ENCODE measurements at places on chromosomes 11 and 22.

DNA sequence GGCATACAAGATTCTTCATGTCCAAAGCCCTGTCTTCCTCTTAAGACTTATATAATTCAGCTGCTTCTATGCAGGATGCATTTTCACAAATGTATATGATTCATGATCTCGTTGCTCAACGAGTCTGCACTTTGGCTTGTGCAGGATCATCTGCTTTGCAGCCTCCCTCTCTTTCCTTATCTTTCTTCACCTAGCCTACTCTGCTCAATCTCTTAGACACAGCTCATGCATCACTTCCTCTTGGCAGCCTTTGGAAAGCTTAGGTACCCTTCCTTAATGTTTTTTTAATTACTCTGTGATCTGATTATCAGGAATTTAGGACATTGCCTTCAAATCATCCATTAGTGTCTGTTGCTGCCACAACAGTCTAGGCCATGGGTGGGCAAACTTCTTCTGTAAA, 673.8 kb downstream of the NELL1 start:
- DNase-seq = no peak

- no peak for DNase-seq
These were observed 16.1 kb downstream of the LRP5 start for GRCh38 chr11:68328374-68329091.

DNA sequence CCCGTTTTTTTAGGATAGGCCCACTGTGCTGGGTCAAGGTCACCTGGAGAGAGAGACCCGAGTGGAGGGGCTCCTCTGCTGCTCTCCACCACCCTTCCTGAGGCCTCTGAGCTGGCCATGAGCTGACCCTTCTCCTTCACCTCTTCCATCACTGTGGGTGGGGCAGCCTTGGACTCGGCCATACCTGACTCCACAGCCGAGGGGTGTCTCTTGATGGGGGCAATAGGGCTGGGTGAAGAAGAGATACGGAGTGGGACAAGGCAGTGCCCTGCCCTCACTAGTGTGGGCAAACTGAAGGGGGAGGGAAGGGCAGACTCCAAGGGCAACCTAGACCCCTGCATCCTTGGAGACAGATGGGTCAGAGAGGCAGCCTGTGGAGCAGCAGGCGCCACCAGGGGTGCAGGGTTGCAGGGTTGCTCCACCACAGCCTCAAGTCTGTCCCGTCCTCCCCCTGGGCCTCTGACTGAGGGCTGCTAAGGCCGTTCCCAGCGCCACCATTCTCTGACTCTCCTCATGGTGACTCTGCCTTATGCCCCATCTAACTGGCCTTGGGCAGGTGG, 20.1 kb upstream of the NECTIN1 start:
- no peak for DNase-seq

GRCh38 chr11:67632175-67632981, 2.6 kb upstream of the NUDT8 start:
- no peak for DNase-seq

DNA sequence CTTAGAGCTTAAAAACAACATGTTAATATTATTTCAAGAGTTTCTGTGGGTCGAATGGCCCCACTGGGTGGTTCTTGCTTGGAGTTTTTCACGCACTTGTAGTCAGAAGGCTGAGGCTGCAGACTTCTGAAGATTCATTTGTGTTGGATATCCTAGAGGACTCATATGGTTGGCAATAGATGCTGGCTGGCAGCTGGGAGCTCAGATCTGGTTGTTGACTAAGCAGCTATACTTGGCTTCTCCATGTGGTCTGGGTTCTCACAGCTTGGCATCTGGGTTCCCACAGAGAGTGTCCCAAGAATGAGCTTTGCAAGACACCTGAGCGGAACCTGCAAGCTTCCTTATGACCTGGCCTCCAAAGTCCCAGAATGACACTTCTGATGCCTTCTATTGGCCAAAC, 163.9 kb upstream of the ZC3H12C start:
- no peak for DNase-seq

GRCh38 chr22:48351376-48352085, 1476.1 kb downstream of the BRD1 start:
- DNase-seq = no peak

GRCh38 chr11:57466680-57467079, 6.4 kb downstream of the RTN4RL2 start:
- DNase-seq = no peak

- DNase-seq = no peak
These were observed 4.3 kb downstream of the RGL4 start for GRCh38 chr22:23695141-23695540.

- no peak for DNase-seq
These were observed 17.1 kb downstream of the CXCR5 start for GRCh38 chr11:118900535-118901384.

GRCh38 chr11:76408171-76408965, 27.2 kb downstream of the GVQW3 start:
- DNase-seq = no peak

- DNase-seq = no peak
These were observed 49.7 kb downstream of the RPL27A start for GRCh38 chr11:8732324-8732670.

- no peak for DNase-seq
These were observed 6.3 kb downstream of the NXPE2 start for GRCh38 chr11:114684636-114685035.

DNA sequence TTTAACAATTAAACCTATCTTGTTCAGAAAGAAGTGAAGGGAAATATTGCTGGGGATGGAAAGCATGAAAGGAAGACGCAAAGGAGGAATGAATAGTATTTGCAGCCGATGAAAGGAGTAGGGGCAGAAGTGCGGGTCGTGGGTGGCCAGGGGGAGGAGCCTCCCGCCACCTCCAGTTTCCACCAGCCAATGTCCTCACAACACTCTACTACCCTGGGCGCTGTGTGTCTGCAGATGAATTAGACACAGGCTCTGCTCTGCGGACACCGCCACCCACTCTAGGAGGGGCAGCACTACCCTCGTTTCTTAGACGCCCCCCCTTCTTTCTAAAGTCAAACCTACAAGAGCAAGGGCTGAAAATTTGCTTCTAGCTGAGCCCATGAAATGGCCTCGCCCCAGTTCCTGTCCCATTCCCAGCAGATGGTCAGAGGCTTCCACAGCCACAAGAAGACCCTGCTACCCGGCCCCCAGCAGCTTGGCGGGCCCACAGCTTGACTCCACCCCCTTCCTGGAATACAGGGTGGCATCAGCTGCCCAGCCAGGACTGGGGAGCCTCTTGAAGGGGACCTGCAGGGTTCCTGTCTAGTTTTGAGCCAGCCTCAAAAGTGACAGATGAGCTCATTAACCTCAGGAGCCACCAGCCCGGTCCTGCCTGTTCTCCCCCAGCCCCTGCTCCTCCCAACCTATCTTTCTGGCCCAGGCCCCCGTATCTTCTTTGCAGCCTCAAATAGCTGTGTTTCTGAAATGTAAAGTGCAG, 268.1 kb downstream of the BUD13 start:
- DNase-seq = no peak

GRCh38 chr11:71383461-71383860, 64.7 kb downstream of the DHCR7 start:
- DNase-seq = no peak

GRCh38 chr11:6654281-6655019, 1.2 kb downstream of the DCHS1 start:
- no peak for DNase-seq

GRCh38 chr11:12200279-12200990, 90.0 kb downstream of the MICAL2 start:
- no peak for DNase-seq

GRCh38 chr11:68385128-68385527, 72.7 kb downstream of the LRP5 start:
- no peak for DNase-seq
